ENCODE measurements at places on chromosomes 5 and 9.
A peak's percentile ranks its signal among the peaks of the same experiment; 100 is the strongest.

DNA sequence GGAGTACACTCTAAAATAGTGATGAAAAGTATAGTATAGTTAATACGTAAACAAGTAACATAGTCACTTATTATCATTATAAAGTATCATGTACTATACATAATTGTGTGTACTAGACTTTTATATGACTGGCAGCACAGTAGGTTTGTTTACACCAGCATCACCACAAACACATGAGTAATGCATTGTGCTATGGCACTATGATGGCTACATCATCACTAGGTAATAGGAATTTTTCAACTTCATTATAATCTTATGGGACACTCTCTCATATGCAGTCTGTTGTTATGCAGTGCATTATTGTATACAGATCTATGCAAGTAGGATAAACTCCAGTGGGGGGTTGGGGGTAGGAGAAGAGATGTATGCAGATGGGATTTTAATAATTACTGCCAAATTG, 52.7 kb upstream of the ELL2 start:
- DNase-seq: no peak

DNA sequence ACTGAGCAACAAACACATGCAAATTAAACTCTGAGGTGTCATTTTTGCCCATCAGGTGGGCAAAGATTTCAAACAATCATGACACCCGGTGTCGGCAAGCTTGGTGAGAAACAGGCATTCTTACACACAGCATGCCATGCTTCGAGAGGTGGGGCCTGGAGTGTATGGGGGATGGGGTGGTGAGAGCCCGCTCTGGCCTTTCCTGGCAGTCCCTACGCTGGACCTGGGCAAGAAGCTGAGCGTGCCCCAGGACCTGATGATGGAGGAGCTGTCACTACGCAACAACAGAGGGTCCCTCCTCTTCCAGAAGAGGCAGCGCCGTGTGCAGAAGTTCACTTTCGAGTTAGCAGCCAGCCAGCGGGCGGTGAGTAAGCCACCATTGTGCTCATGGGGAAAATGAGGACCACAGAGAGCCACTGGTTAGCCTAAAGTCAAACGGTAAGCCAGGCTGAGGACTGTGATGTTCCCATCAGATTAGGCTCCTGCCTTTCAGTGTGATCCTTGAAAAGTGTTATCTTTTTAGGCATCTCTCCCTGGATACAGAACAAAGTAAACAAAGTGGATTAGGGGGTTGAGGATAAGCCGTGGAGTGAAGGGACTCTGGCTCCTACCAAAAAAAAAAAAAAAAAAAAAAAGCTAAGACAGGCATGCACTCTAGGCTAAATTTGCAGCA, 9.4 kb downstream of the MYOZ3 start:
- DNase-seq: no peak

GRCh38 chr9:130387905-130388304, 56.9 kb upstream of the ASS1 start:
- DNase-seq: no peak

DNA sequence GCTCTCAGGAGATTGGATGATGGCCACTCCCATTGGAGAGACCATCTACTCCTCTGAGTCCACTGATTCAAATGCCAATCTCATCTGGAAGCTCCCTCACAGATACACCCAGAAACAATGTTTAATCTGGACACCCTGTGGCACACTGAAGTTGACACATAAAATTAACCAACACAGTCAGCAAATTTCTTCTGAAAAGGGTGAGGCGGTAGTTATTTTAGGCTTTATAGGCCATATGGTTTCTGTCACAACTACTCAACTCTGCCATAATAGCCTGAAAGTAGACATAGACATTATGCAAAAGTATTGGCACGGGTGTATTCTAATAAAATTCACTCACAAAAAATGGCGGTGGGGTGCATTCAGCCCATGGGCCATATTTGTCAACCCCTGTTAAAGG, 244.5 kb upstream of the VLDLR start:
- no peak for DNase-seq

DNA sequence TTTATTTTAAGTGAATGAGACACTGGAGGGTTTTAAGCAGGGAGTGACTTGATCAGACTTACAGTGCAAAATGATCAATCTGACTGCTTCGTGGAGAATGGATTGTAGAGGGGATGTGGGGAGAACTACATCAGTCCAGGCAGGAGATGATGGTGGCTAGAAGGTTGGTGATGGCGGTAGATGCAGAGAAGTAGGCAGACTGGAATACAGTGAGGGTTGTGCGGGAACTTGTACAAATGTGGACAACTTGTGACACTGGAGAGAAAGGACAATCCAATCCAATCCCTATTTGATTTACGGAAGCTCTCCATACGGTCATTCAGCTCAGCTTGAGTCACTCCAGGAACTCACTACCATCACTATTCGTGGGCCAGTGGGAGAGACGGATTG, 593 bp downstream of the TIGD6 start:
- no peak for DNase-seq

DNA sequence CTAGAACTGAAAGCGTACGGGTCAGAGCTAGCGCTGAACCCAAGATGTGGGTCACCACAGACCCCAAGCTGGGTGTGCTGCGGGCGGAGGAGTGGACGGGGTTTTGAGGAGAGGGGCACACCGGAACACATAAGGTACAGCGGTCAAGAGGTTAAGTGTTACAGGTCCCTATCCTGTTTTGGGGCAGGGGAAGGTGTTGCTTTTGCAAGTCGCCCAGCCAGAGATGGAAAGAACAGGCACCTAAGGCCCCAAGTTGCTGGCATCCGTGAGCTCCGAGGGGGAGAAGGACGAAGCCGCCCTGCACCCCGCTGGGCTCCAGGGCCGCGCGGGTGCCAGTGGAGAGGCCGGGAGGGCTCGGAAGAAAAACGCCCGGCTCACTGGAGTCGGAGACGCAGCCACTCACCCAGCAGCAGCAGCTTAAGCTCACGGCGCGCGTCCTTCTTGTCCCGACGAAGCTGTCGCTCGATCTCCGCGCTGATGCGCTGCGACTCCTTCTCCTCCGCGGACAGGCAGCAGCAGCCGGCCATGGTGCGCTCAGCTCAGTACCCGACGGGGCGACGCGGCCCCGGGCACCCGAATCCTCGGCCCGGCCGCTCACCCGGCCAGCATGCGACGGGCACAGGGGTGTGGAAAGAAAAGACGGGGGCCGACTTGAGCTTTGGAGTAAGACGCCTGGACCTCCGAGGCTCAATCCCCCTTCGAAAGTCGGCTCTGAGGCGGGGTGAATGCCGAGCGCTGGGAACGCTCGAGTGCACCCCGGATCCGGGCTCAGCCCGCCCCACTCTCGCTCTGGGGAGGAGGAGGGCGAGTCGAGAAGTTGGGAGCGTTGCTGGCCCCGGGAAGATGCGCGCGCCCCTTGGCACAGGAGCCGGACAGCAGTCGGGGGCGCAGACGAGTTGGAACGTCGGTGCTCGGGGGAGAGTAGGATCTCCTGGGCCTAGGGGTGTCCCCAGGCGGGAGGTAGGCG, 572 bp downstream of the GNA14 start:
- DNase-seq: no peak

DNA sequence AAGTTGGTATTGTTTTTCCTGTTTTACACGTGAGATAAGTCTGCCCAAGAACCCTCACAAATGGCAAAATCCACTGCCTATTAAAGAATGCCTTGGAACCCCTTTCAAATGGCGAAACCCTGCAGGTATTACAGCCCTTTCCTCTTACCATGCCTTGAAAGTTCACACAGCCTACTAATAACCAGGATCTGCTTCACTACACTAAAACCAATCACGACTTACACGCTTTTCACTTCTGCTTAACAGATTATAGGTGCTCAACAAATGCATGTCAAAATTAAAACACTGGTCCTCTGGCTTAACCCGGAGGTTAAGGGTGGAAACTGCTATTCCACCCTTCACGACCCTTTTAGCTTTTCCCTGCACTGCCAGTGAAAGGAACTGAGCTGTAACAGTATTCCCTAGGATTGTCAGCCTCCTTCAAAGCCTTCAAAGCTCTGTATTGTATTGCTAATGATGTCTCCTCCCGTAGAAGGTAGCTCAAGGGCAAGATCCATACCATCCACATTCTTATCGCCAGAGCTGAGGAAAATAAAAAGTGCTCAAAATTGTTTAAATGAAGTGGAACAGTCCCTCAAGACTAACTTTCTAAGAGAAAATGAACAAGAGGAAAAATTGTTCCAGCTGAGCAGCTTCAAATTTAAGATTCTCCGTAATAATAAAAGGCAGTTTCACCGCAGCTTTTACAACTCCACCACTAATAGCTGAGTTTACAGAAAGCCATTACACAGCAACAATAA, 997 bp downstream of the AUH start:
- DNase-seq: no peak

DNA sequence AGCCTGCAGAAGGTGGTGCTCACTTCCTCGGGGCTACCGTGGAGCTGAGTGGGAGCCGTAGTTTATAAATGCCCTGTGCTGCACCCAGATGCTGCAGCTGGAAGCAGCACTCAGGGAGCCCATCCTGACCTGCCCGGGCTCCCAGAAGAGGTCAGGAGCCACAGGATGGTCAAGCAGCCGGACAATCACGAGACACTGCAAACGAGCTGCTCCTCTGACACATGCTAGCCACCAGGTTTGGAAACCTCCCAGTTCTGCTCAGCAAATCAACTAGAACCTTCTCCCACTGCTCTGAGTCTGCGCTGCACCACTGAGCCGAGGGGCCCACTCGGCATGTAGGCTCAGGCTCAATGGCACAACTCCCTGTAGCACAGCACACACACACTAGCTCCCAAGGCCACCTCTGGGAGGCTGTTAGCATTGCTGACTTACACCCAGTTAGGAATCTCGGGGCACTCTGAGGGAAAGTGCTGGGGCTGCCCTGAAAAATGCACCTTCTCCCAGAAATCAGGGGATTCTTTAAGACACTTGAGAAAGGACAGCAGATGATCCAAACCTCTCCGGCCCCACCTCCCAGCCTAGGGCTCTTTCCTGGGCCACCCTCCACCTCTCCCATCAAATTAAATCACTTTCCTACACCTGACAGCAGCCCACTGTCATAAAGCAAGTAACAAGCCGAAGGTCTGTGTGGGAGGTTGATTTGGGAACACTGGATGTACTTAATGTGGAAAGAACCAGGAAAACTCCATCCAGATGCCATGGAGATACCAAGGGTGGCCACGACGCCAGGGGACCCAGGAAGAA, 59.1 kb downstream of the PSMB7 start:
- DNase-seq: no peak

- peak; percentile 86 for DNase-seq
Measured at GRCh38 chr9:93890436-93890935, 64.7 kb downstream of the BARX1 start.

DNA sequence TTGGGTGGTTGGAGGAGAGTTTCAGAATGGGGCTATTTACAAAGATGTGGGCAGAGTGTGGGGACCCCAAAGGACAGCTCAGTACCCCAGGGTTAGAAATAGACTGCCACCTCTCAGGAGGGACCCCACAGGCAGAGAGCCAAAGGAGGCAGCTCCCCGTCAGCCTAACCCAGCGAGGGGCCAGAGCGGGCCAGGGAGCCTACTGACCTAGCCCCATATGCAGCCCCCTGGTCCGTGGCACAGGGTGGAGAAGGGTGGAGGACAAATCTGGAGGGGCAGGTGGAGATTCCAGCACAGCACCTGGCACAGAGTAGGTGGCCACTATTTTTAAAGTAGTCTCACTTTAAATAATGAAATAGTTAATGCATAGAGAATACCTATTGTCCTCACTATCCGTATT, 67.2 kb upstream of the ANGPTL2 start:
- no peak for DNase-seq

GRCh38 chr5:62778316-62779009, 199.8 kb downstream of the LRRC70 start:
- no peak for DNase-seq

DNA sequence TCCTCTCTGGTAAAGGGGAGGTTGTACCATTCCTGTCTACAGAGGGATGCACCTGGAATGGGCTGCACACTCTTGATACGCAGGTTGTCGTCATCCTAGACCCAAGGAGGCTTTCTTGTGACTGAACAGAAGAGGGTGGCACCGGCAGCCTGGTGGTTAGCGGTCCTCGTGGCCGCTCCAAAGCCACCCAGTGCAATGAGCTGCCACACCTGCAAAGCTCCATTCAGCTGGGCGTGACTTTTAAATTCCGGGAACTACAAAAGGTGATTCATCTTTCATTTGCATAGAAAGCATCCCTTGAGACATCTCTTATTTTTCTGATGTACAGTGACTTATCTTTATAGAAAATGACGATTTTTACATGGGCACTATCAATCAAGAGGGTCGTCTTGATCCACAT, 286.1 kb upstream of the IRX1 start:
- DNase-seq: no peak

DNA sequence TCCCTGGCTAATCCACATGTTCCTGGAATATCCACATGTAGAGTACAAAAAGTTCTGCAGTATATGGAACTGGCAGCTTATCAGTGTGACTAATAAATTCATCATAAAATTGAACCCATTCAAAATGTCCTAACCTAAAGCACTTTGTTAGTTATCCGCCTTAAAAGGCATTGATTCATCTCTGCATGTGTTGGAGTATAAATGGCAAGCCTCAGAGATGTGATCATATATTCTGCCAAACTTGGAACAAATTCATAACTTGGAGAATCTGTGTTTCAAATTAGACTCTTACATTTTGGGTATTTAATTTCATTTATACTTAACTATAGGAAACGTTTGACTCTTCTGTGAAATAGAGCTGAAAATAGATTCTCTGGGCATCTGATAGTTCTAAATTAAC, 25.2 kb upstream of the NREP start:
- no peak for DNase-seq

DNA sequence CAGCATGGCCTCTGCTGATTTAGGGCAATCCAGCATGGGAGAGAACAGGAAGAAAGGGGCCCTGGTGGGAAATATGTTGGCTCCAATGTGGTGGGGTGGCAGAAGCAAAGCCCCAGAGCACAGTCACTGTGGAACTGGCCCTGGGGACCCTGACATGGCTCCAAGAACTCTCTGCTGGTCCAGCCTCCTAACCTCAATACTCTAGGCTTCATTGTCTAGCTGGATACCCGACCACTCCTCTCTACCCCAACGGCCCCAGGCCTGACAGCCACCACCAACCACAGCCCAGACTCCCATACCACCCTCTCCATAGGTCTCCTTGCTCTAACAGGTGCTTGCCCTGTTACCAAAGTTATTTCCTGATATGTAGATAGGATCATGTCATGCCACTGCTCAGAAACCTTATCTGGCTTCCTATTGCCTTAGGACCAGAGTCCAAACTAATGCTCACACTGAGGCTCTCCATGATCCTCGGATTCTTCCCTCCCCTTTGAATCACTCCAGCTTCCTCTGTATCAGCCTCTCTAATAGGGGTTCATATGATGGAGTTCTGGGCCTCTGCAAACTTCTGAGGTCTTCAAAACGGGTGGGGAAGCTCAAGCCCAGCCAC, 12.9 kb downstream of the ACSL6 start:
- no peak for DNase-seq

Data from NCI-H510A treated with DMSO at 0.1 percent for 48 hours (cell line).